ENCODE measurements at places on chromosomes 3 and 15.

DNA sequence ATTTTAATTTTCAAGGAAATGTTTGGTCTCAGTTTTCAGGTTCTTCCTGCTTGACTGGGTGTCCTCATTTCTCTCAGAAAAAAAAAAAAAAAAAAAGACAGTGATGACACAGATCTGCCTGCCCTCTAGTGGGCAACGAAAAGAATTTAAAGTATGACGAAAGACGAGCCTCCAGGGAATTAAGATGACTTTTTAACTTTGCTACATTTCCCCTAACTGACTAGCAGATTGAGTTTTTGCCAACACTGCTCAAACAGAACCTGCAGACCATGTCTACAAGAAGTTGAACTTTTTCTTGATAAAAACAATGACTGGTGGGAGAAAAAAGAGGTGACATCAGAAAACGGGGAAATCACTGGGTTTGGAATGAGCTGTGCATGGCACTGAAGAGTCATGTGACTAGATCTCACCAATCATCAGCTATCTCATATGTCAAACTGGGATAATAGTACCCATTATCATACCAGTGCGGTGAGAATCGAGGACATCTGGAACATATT lies 40.8 kb downstream of the EOMES start:
- DNase-seq: peak; percentile 2

DNA sequence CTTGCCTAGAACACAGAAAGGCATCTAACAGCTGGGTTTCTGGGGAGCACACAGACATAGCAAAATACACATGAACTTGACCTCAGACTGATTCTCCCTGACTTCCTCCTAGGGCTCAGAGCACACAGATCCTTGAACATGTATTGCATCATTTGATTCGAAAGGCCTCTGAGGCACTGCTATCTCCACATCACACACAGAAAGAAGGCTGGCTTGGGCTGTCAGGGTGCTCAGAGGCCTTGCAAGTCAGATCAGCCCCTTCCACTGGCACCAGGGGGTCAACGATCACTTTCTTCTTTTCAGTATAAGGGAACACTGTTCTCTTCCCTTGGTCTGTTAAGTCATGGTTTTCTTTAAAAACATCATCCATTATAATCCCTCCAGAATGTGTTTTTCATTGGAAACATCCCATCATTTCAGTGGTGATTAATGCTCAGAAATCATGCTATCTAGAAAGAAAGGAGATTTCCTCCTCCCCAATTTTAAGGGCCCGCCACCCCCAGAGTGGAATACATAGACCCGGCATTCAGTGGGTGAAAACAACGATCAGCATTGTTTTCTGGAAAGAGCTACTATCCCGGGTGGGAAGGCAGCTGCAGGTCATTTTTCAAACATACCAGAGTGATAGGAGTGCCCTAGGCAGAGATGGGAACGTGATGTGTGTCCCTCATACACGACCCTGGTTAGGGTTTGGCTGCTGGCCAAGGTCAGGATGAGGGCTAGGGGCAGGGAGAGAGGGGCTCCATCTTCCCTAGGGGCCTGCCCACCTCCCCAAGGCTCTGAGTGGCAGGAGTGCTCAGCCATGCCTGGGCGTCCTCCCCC lies 253.3 kb upstream of the LYSMD4 start:
- no peak for DNase-seq

DNA sequence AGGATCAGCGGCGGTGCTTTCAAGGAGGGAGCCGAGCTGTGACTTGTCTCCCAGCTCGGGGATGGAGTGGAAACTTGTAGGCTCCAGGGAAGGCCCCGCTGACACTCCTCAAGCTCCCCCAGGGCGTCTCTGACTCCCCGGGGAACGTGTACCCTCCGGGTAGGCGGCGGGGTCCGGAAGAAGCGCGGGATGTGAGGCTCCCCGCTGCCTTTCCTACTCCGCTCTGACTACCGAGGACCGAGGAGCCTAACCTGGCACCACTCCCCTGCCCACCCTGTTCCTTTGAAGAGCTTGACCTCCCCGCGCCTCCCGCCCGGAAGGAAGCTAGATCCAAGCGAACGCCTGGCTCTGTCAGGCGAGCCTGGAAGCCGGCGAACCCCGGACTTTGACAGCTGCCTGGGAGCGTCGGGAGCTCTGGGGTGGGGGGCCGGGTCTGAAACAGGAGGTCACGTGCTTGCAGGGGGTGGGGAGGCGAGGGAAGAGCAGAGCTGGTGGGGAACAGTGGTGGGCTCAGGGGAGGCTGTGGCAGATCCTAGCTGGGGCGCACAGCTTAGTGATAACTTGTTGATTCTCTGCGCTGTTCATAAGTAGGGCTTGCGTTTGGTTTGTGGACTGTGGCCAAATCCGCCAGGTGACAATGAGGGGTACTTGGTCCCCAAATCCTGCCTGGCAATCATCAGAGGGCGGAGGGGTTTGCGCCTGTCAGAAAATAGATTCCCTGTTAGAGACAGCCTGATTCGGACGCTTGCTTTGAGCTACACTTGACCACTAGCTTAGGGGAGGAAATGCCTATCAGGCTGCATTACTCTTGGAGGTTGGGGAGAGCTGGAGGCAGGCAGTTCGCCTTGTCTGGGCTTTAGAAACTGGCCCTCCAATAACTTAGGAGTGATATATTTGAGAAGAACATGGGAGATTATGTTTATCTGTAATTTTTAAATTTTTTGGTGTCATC lies 1.2 kb downstream of the CLSTN2 start:
- no peak for DNase-seq

DNA sequence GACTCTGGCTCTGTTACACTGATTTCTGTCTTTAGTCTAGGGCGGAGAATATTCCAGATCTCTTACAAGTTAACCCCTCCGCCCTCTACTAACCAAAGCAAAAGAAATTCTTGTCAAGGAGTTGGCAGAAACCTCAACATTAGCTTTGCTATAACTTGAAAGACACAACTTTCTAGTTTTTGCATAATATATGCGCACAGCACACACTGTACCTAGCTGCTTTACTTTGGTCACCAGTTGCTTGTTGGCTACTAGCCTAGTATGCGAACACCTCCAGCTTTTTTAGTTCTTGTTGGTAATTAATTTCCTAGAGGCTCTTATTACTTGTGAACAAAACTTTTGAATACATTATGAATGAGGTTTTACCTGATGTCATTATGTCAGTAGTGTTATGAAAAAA lies 348.8 kb upstream of the C2CD4B start:
- no peak for DNase-seq
